ENCODE measurements at places on chromosomes 2 and 18.

- no peak for DNase-seq
Observed at GRCh38 chr2:241509155-241509784, 886 bp upstream of the STK25 start.

- DNase-seq, result no peak
Observed at GRCh38 chr2:1632510-1632909, 111.8 kb downstream of the PXDN start.

DNA sequence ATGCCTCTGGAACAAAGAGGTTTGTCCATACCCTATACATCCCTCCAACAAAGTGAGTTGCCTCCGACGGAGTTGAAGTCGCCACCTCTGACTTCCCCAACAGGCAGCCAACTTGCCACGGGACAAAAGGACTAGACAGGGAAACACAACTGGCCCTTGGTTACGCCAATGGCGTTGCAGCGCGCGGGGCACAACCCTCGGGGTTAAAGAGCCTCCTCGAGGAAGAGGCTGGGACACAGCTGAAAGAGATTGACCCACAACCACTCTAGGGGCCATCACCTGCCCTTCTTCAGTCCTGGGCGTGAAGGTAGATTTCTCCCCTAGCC is 545 bp downstream of the GTF3C2 start:
- peak; percentile 18 for DNase-seq

- DNase-seq, result no peak
Observed at GRCh38 chr18:59898609-59899297, 1.0 kb upstream of the PMAIP1 start.

- DNase-seq, result no peak
Observed at GRCh38 chr2:55384786-55385185, 34.9 kb downstream of the CCDC88A start.

- DNase-seq, result no peak
Observed at GRCh38 chr2:187338679-187339121, 109.4 kb downstream of the CALCRL start.

DNA sequence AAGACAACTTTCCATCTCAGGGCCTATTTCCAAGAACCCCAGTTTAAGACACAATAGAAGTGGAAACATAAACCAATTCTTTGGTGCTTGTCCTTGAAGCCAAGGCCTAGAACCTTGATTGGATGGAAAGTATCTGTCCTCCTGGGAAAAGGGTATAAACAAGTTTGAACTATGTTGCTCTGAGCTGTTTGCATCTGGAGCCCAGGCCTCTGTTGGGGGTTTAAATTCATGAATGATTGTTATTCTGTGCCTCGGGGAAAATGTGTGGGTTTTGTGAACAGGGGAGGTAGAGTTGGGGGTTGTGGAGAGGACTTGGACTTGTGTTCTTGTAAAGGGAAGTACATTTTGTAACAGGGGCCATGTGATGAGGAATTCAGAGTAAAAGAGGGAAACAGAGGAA is 406.1 kb downstream of the SLC4A3 start:
- no peak for DNase-seq

- DNase-seq, result peak; percentile 15
Observed at GRCh38 chr2:240452462-240453256, 17.2 kb downstream of the GPC1 start.
